ENCODE measurements at places on chromosomes 2 and 18.

DNA sequence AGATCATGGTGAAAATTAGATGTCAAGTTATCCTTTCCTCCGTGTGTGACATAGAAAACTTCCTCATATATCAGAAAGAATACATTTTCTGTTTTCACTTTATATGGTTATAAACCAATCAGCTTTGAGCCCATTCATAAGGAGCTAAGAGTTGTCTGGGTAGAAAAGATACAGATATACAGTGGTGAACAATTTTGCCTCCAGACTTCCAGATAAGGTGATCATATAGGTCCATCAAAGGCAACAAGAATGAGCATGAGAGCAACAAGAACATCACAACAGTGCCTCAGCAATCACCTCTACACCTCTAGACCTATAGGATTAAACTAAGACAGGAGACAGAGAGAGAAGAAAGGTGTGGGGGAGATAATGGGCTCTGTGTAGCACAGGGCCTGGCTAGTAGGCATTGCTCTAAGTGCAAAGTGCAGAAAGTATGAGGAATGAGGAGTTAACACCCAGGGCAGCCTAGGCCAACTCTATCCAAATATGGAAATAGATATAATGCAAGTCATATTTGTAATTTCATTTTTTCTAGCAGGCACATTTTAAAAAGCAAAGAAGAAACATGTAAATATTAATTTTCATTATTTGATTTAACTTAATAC, 8.3 kb downstream of the TNP1 start:
- DNase-seq = no peak

- no peak for DNase-seq
These were observed 210.9 kb downstream of the DCDC2C start for GRCh38 chr2:3914241-3914640.

DNA sequence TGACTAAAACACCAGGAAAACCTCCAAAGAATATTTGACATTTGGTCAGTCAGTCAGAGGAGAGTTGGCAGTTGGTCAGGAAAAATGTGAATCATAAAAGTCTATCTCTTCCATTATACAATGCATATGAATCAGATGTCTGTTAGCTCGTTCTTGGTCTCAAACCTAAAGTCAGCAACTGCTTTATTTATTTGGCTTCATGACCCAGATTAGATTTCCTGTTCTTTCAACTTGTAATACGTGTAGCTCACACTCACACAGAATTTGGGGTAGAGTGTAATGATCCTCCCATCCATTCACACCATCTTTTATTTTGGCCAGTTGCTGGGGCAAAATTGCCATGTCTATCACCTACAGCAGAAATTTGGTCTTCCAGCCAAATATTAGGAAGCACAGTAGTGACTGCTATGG, 81.9 kb upstream of the COL5A2 start:
- DNase-seq = no peak

DNA sequence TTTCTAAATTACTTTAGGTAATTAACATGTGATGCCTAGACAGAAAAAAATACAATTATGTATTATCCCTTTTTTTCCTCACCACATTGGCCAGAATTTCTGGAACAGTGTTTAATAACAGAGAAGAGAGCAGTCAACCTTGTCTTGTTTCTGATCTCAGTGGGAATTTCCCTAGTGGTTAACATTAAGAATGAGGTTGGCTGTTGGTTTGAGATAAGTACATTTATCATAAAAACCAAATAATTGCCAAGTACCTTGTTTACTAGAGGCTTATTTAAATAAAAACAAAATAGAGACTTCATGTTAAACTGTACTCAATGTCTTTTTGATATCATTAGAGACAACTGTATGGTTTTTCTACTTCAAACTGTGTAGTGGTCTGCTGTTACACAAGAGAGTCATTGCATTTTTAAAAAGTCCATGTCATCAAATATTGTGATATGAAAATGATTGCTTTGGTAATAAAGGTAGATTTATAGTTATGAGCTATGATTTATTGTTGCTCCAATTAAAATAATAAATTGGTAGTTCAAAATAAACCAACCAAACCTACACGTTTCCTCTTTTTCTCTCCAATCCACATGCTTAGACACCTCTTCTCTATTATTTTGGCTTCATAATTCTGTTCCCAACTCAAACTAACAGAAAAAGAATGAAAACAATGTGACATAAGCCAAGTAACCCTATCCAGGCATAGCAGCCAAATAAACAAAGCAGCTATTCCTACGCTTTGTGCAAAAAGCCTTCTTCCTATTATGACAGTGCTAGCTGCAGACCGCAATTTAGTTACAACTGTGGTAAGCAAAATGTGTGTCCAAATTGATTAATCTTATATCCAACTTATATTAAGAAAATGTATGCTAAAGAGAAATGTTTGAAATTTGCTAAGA, 20.9 kb upstream of the TANK start:
- no peak for DNase-seq

GRCh38 chr2:114316532-114317300, 125.7 kb upstream of the DPP10 start:
- DNase-seq = no peak

GRCh38 chr18:24958001-24958400, 394.0 kb downstream of the ZNF521 start:
- DNase-seq = no peak

DNA sequence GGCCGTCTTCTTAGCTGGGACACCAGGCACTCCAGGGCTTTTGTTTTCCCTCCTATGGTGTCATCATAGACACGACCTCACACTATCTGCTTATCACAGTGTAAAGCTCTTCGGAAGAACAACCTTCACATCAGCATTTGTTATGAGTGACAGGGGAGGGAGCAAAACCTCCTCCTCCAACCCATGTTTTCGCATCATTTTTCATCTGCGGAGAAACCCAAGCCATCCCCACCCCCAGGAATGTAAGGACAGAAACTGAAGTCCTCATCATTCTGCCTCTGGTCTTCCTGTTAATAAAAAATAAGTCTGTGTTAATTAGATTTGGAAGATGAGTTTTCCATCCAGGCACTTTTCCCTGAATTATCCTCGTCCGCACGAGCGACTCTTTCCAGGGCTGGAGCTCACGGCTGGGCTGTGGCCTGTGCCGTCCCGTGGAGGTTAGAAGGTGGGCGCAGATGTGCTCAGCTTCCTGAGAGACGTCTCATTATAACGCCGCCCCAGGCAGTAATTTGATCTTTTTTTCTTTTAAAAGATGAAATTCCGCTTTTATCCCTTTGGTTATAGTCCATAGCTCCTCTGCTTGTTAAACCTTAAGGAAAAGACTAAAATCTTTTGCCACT, 101.6 kb upstream of the TMEM18 start:
- DNase-seq = no peak

DNA sequence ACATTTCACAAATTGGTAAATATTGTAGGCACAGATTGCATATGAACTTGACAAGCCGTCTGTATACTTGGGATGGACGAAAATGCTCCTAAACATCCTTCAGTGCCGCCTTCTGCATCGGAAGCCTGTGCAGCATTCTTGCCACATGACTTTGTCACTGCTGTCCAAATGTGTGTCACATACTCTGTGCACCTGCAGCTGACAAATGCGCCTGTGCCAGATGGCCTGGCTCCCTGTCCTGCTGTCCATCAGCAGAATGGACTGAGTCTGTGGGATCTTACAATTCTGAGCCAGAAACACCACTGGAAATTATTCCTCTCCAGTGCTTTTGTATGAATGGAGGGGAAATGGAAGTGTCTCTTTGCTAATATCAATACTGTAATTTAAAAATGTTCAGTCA, 89.9 kb downstream of the DCDC2C start:
- no peak for DNase-seq

GRCh38 chr18:23071285-23071684, 64.0 kb upstream of the CABLES1 start:
- peak; percentile 63 for DNase-seq

DNA sequence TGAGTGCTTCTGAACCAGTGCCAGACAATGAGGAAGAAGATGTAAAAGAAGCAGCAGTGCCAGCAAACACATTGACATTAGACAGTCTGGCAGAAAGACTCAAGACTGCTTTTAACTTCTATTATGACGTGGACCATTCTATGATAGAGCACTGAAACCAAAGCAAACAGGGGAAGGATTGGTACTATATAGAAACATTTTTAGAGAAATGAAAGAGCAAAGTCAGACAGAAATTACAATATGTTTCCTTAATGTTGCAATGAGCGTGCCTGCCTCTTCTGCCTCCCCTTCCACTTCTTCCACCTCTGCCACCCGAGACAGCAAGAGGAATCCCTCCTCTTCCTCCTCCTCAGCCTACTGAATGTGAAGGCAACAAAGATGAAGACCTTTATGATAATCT, 39.7 kb downstream of the DHX57 start:
- DNase-seq = no peak

DNA sequence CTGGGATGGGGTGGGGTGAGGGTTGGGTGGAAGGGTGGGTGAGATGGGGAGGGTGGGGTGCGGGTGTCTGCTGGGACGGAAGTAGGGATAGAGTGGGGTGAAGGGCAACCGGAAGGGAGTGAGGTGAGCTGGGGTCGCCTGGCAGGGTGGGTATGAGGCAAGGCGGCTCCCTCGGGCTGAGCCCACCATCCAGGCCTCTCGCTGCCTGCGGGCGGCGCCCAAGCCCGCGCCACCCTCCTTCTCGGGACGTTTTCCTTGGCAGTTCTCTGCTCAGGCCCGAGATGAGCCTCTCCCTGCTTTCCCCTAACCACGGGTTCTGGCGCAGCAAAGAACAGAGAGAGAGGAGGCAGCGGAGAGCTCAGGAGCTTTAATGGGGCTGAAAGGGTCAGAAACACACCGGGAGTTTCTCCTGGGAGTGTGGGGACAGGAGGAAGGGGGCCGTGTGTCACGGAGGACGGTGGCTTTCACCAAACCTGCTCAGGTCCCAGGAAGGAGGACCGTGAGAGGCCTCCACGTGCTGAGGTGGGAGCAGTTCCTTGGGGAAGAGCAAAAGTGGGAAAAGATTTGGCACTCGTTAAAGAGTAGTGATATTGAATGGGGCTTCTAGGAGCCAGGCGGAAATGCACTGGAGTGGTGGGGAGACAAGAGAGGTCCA, 4.1 kb downstream of the FEV start:
- DNase-seq = no peak

- DNase-seq = no peak
These were observed 566.9 kb downstream of the BCL11A start for GRCh38 chr2:59986511-59986910.

DNA sequence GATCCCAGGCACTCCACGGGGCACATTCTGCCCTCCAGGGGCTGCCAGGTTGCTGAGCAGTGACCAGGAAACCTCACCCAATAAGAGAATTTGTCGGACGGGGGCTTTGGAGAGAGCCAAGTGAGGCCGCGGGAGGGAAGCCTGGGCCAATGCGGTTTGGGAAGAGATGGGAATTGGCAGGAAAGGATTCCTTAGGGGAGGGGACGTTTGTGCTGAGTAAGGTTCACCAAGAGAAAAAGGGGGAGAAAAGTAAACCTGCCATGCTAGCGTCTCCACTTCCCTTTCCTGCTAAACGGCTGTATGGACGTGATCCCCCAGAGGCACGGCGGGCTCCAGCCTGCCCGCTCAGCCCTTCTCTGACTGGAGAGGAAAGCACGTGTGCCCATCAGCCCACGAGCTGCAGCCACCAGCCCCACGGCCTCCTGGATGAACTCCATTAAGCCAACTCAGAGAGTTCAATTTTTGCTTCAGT, 194.4 kb upstream of the ID2 start:
- DNase-seq = no peak

DNA sequence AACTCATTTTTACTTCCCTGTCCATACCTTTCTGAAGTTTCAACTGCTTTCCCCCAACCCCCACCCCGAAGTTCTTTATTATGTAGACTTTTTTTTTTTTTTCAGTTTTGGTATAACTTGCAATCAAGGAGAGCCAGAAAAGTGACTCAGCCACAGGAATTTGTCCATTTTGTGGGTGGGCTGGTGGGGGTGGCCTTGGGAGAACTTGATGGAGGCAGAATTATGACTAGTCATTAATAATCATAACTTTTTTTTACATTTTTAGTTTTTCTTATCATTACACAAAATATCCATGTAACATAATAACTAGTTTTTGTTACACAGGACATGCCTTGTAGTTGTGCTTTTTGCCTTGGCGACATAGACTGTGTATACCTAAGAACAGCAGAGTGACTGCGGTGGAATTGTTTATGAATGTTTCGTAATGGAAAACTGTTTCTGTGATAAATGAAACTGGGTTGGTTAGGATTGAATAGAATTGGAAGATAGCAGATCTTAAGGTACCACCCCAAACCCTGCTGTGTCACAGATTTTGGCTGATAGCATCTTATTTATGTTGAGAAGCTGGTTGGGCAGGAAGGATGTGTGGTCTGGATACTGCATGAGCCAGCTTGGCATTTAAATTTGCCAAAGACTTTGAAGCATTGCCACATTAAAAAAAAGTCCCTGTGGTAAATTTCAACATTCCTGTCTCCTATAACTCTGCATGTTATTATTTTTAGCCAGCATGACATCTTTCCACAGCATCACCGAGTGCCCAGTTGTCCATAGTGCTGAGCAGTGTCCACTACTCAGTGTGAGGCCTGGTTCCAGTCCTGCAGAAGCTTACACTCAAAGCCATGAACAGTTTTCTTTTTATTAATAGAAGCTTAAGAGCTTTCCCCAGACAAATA, 30.7 kb downstream of the LYPD6B start:
- DNase-seq = no peak

- DNase-seq = no peak
These were observed 846.7 kb upstream of the ID2 start for GRCh38 chr2:7835151-7835550.

DNA sequence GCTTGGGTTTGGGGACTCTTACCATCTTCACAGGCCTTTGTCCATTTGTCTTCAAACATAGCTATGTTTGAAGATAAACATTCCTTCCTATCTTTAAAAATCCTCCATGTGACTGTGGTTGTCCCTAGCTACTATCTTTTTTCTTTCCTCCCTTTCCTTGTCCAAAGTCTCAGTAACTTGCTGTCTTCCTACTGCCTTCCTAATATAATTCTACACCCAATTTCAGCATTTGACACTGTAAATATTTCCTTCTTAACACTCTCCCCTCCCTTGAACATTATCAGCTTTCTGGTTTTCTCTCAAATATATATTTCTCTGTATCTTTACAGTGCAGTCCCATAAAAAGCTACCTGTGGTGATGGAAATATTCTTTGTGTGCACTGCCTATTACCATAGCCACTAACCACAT, 5.3 kb upstream of the SP3 start:
- no peak for DNase-seq

- DNase-seq = no peak
These were observed 266.1 kb upstream of the HDAC4 start for GRCh38 chr2:239666855-239667376.

DNA sequence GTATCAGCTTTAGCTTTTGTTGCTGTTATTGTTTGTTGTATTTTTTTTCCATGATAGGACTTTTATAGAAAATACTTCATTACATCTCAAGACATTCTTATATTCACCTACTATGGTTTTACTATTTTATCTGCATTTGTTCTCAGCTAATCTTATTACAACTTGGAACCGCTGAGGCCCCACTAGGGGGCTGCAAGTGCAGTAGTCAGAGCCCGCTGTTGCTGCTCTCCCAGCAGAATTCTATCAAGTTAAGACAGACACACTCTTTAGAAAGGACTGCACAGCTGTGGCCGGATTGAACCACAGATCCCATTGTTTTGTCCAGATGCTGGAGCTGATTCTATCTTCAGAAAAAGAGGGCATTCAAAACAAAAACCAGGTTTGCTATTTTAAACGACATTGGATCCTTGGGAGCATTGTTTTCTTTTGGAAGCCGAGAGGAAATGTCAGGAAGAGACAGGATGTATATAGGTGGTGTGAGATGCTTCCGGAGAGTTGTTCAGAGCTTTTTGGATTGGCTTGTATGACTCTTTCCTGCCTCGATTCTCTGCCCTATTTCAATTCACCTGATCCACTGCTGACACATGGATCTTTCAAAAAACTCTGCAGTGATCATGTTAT, 105.7 kb upstream of the GAREM1 start:
- no peak for DNase-seq

Measured in stimulated activated CD4-positive, alpha-beta T cell treated with anti-CD3 and anti-CD28 coated beads, Interleukin-2, amount 100 ng/mL, for 24 hours (primary cell).